ENCODE measurements at places on chromosomes 11 and 22. TPM values are rescaled to one million over a fixed set of nuclear protein-coding genes. Genes with fewer than 3 reads are reported as not detected.

FBLN1 gene
- 91.9 TPM for total RNA-seq

VSIG2 gene
- not detected for total RNA-seq

UBQLNL gene
- total RNA-seq = not detected

HORMAD2 gene
- total RNA-seq = not detected

OR8A1 gene
- not detected for total RNA-seq

OR51I1 gene
- total RNA-seq = not detected

PLEKHB1 gene
- not detected for total RNA-seq

TRIM49 gene
- not detected for total RNA-seq

DPAGT1 gene
- 18.4 TPM for total RNA-seq

ACR gene
- not detected for total RNA-seq

NPTXR gene
- 1.8 TPM for total RNA-seq

DUSP8 gene
- total RNA-seq = 1.1 TPM

- no peak for DNase-seq
Measured at GRCh38 chr11:121999651-122000050, 116.4 kb downstream of the BLID start.

DNA sequence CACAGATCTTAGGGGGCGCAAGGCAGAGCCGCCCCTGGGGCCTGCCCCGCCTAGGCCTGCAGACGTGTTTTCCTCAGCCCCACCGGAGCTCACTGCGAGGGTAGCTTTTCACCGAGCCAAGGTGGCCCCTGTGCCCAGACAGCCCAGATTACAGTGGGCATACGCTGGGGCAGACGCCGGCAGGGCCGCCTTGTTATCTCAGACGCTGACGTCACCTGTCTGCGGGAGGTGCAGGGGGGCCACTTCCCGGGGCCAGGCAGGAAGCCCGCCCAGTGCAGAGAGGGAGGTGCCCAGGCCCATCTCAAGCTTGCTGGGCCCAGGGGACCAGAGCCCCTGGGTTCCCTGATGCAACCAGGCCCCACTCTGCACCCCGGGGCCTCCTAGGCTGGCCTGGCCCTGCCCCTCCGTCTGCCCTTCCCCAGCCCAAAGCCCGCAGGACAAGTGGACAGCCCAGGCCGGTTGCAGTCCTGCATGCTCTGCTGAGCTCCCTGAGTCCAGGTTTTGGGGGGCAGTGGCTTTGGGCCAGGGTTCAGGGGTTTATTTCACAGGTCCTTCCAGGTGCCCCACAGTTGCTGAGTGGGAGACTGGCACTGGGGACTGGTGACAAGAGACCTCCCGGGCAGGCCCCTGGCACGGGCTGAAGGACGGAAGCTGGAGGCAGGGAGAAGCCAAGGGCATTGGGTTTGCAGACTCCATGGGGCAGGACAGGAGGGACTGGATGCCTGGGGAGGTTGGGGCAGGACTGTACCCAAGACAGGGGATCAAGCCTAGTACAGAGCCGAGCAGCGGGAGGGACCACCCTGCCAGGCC is 38.6 kb downstream of the IGF2 start:
- DNase-seq = no peak

GRCh38 chr11:76810151-76810853 is 27.1 kb downstream of the TSKU start:
- no peak for DNase-seq

DNA sequence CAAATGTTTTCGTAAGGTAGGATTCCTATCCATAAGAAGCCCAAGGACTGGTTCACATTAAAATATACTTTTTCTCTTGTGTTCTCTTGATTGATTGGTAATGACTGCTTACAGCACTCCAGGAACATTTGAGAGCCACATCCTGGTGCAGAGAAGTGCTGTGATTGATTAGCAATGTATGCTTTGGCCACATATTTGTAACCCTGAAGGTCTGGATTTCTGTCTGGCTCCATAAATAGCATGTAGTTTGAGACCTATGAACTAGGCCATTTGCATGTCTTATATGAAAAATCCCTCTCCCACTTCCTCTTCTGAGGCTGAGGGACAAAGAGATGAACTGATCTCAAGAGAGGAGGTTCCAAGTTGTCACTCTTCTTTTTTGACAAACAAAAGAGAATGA is 49.3 kb upstream of the CD44 start:
- no peak for DNase-seq

- DNase-seq = no peak
Measured at GRCh38 chr11:120398132-120398531, 61.9 kb downstream of the ARHGEF12 start.

DNA sequence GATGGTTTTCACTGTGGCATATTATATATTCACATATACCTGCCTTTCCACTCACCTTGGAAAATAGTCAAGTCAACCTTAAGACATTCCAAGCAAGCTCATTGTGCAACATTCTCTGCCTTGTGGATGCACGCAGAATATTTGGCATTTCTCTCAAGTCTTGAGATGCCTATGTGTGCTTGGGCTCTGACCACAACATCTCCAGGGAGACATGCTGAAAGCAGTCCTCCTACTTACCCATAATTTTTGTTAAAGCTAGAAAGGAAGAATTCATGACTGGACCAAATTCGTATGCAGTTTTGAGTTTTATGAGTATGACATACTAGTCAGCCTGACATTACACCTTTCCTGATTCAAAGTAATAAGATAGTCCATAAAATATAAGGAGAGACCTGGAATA is 684.0 kb downstream of the OPCML start:
- no peak for DNase-seq

DNA sequence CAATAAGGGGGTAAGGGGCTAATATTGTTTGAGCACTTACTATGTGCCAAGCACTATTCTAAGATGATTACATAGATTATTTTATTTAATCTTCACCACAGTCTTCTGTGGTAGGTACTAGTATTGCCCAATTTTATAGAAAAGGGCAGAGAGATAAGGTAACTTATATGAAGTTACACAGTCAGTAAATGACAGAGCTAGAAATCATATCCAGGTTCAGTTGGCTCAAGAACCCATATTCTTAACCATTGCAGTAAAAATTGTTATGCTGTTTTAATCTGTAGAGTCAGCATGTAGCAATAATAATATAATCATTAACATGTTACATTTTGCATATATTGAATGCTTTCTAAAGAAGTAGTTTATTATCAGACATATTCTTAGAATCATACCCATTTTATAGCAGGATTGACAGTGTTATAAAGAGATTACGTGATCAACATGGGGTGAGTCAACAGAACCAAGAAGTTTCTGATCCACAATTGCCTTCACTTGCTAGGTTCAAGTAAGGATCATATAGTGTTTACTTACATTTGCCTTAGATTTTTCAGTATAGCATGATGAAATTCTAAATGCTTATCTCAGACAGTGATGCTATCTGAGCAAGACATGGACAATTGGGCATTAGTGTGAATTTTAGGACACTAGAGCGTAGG is 46.4 kb downstream of the CSTPP1 start:
- no peak for DNase-seq

DNA sequence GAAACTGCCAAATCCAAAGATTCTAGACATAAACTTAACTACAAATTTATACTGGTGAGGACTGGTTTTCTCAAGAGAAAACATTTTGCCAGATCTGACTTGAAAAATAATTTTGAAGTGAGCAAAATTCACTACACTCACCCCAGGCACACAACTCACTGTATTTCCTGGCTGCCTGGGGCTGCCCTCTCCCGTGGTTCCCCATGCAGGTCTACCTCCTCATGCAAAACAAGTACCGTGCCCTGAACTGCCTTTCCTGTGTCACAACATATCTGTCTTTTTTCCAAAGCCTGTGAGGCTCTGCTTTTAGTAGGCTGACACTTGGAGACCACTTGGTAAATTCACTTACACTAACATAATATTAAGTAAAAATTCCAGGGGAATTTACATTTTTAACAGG is 76.4 kb downstream of the LIF start:
- DNase-seq = no peak

- DNase-seq = no peak
Measured at GRCh38 chr22:46081831-46082210, 68.5 kb upstream of the PPARA start.

- DNase-seq = no peak
Measured at GRCh38 chr11:107606141-107606540, 15.2 kb downstream of the ELMOD1 start.

DNA sequence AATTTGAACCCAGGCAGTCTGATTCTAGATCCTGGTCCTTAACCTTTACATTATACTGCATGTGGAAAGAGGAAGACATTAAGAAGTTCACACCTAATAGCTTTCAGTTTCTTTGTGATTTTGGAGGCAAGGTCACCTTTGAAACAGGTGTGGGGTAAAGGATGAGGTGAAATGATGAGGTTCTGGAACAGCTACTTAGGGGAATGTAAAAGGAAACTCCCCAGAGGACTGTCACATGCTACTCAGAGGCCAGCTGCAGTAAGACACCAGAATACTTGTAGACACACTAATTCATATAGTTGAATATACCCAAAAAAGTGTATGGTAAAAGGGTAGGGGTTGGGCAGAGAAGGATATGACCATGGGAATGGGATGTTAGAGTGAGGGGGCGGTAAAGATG is 5.4 kb downstream of the APIP start:
- DNase-seq = no peak

DNA sequence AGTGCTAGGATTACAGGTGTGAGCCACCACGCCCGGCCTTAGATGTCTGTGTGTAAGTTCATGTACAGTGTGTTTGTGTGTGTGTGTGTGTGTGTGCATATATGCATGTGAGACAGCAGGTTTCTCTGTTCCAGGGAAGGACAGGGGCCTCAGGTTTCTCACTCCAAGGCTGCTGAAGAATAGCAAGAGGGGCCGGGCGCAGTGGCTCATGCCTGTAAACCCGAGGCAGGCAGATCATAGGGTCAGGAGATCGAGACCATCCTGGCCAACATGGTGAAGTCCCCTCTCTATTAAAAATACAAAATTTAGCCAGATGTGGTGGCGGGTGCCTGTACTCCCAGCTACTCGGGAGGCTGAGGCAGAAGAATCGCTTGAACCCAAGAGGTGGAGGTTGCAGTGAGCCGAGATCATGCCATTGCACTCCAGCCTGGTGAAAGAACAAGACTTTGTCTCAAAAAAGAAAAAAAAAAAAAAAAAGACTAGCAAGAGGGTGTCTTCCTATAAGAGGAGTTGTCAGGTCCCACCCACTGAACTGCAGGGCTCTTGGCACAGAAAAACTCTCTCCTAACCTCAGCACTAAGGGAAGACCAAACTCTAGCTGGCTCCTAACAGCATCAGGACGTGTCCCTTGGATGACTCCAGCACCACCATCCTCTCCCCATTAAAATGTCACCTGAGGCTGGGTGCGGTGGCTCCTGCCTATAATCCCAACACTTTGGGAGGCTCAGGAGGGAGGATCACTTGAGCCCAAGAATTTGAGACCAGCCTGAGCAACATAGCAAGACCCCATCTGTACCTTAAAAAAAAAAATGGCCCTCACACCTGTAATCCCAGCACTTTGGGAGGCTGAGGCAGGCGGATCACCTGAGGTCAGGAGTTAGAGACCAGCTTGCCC is 40.0 kb downstream of the TST start:
- no peak for DNase-seq

GRCh38 chr22:29907753-29908515 is 25.0 kb downstream of the MTMR3 start:
- peak; percentile 93 for DNase-seq

DNA sequence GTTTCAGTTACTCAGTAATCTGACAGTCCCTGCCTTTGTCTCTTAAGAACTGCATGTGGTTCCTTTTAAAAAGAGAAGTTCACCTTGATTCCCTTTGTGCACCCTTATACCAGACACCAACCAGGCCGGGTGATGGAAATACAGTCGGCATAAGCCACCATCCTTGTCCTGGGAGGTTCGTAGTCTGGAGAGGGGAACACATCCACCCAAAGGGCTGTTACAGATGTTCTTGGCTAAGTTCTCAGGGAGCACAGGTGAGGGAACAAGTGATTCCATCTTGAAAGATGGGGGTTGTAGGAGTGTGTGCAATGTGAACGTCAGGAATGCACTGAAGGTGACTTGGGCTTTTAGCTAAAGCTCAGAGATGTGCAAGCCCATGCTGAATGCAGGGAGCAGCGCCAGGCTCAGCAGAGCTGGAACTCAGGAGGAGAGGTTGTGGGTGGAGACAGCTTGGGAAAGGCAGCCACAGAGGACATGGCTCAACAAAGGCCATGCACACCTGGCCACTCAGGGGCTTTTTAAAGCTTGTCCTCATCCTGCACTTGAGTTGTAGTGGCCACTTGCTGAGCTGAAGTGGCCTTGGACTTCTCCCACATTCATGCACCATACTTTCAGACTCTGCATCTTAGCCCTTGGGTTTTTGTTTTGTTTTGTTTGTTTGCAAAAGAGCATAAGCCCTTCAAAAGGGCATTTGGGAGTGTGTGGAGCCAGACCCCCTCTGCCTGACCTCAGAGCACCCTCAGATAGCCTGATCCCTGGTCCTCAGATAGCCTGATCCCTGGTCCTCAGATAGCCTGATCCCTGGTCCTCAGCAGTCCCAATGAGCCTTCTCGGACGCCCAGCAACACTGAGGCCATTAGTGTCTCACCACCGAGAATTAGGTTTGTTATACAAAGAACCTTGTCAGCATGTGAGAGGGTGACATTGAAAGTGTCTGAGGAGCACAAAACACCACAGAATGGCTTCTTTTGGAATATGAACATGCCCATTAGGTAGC is 12.7 kb upstream of the TMA7B start:
- no peak for DNase-seq

GRCh38 chr11:24805671-24806070 is 308.8 kb downstream of the LUZP2 start:
- DNase-seq = no peak

GRCh38 chr11:69293819-69294505 is at the start of gene MYEOV:
Gene MYEOV (plus strand): TSS chr11:69294155. CDS start chr11:69295355, 1,200 bp downstream.
- DNase-seq = peak; percentile 31

- DNase-seq = no peak
Measured at GRCh38 chr11:85725510-85726258, 39.7 kb upstream of the CCDC89 start.

DNA sequence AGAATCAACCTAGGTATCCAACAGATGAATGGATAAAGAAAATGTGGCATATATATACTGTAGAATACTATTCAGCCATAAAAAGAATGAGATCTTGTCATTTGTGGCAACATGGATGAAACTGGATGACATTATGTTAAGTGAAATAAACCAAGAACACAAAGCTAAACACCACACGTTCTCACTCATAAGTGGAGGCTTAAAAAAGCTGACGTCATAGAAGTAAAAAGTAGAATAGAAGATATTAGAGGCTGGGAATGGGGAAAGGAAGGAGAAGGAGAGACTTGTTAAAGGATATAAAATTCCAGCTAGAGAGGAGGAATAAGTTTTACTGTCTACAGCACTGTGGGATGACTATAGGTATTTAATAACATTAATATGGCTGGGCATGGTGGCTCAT is 12.9 kb downstream of the EXPH5 start:
- no peak for DNase-seq

GRCh38 chr11:77278595-77279506 is 22.6 kb downstream of the GDPD4 start:
- no peak for DNase-seq

GRCh38 chr11:22583963-22584492 is 41.6 kb downstream of the FANCF start:
- no peak for DNase-seq

- no peak for DNase-seq
Measured at GRCh38 chr11:63961608-63962412, 12.6 kb upstream of the COX8A start.

GRCh38 chr22:23088199-23088604 is 17.9 kb downstream of the GNAZ start:
- peak; percentile 14 for DNase-seq

GRCh38 chr11:102611291-102611690 is 13.8 kb downstream of the MMP20 start:
- no peak for DNase-seq

All from MG63 (cell line).